ENCODE measurements at places on chromosomes 12 and 14.

DNA sequence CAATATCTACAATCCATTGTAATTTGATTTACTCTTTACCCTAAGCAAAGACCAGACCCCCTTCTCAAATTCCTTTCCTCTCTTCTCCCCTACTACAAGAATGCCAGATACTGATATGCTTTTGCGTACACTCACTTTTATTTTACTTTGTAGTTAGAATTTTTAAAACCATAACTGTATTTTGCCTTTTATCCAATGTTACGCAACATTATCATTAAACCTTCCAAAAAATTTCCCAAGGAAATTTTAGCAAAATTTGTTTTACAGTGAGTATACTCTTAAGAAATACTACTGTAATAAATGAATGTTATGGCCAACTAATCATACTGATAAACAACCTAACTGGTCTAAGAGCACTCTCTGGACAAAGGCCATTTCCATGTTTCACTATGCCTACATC, 22.3 kb downstream of the ATP2B1 start:
- DNase-seq: no peak

DNA sequence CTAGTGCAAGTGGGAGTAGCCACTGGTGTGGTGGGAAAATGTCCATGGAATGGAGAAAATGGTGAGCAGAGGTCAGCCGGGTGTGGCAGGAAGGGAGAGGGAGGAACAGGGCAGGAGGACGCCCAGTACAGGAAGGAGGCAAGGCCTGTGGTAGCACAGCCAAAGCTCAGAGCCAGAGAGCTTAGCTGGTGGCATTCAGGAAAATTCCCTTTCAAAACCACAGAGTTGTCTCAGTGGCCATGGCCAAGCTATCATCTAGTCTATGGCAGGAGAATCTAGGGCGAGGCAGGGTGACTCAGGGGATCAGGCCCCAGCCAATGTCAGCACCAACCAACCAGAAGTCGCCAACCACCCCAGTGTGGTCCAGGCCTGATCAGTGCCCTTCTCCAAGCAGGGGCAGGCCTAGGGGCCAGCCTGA, 67.7 kb upstream of the DDX11 start:
- DNase-seq: no peak

DNA sequence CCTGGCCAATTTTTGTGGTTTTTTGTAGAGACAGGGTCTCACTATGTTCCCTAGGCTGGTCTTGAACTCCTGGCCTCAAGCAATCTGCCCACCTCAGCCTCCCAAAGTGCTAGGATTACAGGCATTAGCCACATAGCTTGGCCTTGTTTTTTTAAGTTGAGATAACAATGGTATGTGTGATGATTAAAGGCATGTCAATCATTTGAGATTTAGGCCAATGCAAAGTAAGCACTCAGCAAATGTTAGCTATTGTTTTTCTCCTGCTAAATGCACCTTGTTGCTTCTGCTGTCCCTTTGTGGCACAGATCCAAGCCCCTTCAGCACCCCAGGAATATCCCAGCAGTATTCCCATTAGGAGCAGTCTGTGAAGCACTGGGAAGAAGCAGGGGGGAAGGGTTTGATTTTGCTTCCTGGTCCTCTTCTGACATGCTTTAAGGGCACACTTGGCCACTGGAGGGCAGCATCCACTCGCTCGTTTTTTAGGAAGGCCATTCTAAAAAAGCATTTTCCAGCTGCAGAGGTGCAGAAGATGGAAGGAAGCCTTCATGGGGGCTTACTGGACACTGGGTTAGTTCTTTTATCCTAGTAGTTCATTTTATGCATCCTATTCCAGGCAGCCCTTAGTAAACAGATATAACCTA, 70.2 kb upstream of the ZFP36L1 start:
- peak; percentile 53 for DNase-seq

- DNase-seq: no peak
These were observed 116.6 kb downstream of the SLC25A47 start for GRCh38 chr14:100439781-100440180.

DNA sequence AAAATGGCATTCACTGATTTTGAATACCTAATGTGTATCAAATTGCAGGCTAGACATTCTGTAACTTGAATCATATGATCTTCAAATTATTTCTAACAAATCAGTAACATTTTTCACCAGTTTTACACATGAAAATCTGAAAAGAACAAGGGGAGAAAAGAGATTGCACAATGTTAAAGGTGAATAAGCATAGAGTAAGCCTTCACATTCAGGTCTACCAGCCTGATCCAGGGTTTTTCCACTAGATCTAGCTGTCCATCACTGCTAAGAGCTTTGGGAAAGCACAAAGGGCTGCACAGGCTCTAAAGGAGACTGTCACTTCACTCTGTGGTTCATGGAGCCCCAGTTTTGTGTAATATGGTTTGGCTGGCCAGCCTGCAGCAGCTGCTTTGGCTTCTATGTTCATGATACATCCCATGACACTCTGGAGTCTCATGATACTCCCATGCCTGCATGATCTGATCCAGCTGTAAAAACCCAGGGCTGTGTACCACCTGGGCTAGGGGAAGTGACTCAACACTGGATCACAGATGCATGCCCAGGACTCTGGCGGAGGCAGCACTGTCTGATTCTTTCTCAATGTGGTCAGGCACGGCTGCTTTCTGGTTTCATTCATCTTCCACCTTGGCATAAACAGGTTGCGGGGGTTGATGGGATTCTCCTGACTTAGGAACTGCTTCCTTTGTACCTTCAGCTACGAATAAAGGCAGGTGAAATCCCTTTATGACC, 859.7 kb downstream of the GALC start:
- no peak for DNase-seq

DNA sequence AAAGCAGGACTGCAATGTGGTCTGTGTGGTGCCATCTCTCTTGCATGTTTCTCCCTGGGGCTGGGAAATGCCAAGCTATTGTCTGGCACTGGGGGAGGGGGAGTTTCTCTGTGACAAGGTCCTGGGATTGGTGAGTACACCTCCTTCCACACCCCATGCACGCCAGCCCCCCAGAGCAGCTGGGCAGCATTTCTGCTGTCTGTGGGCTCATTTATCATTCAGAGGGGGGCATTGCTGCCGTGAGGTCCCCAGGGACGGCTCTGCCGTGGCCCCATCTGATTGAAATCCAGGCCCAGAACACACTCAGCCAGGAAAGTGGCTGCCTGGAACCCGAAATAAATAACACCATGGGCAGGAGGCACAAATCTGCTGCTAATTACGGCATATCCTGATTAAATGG, 12.6 kb upstream of the FAM222A start:
- DNase-seq: no peak

DNA sequence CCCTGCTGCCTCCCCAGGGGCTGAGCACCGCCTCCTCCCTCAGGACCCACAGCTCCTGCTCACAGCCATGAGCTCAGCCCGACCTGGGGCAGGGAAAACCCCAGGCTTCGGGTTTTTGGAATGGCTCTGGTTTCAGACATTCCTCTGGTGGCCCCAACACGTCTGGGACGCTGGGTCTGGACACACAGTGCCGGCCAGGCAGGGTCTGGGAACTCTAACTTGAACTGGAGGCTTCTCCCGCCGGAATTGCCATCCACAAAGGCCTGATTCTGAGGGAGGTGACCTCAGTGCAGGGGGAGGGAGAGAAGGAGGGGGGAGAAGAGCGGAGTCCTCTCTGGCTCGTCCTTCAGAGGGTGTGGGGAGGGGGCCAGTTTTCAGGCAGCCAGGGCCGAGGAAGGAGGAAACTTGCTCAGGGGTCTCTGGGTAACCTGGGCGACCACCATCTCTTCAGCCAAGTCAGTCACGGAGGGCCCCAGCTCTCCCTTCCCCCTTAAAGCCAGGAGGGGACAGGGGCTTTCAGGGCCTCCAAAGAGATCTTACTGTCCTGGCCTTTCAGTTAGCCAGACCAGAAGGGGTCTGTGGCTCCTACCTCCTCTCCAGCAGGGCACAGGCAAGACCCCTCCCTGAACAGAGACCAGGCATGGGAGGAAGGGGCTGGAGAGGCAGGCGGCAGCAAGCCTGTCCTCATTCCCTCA, 19.4 kb downstream of the NCKAP5L start:
- DNase-seq: no peak

- DNase-seq: peak; percentile 17
These were observed 16.4 kb downstream of the LRCOL1 start for GRCh38 chr12:132593938-132594358.

GRCh38 chr12:54068418-54069070, 14.9 kb downstream of the HOXC4 start:
- no peak for DNase-seq

DNA sequence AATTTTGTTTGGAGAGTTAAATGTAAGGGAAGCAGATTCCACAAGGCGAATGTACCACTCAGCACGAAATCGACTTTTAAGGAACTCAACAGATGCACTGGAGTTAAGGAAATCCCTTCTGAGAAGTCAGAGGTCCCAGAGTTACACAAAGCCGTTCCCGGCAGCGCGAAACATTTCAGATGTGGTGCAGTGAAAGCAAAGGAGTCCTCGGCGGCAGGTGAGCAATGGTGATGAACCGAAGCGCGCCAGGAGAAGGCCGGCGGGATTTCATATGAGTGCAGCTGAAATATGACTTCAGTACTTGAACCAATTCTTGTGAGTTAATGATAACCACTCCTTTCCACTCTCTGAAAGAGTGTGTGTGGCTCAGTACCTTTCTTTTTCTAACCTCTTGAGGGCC, 183.2 kb downstream of the GRIP1 start:
- DNase-seq: no peak

DNA sequence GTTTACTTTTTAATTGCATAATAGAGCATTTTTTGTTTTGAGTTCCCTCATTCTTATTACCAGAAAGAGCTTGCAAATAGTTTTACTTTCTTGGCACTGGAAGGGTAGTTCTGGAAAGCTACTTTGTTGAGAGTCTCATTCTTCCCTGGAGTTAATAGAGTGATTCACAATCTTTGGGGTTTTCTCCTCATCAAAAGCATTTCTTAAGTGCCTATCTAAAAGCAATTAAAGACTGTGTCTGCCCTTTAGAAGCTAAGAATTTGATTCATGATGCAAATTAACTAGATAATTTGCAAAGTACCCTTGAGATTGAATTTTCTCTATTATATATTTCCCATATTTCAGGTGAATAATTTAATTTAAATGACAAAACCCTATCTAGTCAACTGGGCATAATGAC, 8.1 kb upstream of the BMAL2 start:
- no peak for DNase-seq

DNA sequence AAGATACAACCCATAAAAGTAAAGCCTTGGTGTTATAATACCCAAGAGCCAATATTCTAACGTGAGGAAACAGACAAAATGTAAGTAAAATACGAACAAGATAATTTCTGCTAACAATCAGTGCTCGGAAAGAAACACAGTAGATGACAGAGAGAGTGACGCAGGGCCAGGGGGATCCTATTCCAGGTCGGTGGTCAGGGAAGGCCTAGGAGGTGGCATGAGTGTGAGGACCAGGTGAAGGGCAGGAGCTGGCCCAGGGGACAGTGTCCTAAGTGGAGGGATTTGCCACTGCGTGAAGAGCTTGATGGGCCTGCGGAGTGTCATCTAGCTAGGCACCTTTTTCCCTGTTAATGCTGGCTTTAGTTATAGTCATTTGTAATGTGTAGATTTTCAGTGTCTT, 35.3 kb downstream of the ETV6 start:
- no peak for DNase-seq

- no peak for DNase-seq
These were observed 11.7 kb upstream of the COL2A1 start for GRCh38 chr12:48015954-48016353.

- peak; percentile 68 for DNase-seq
These were observed 847 bp upstream of the WNT10B start for GRCh38 chr12:48972213-48972951.

- no peak for DNase-seq
These were observed 51.1 kb upstream of the EIF5 start for GRCh38 chr14:103282932-103283331.

DNA sequence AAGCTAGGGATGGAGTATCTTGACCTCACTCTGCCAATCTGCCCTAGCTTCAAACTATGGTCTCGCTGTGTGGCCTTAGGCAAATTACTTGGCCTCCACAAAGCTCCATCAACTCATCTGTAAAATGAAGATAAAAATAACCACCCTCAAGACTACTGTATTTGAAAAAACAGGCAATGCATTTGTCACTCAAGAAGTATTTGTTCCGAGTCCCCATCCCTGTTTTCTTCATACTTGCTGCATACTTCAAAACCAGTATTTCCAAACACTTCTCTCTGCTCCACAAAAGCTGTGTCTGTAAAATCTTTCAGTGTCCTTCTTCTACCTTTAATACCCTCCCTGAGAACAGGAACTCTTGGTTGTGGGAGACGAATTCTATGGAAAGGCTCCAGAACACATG, 47.9 kb downstream of the GTF2A1 start:
- DNase-seq: no peak

GRCh38 chr14:90405101-90405500, 8.3 kb downstream of the CALM1 start:
- DNase-seq: no peak

GRCh38 chr12:98678946-98679610, 34.0 kb downstream of the APAF1 start:
- no peak for DNase-seq

GRCh38 chr12:33825986-33826602, 196.2 kb upstream of the ALG10 start:
- DNase-seq: no peak

- DNase-seq: no peak
These were observed 2.2 kb upstream of the PPTC7 start for GRCh38 chr12:110585231-110585799.

- no peak for DNase-seq
These were observed 97.0 kb downstream of the CMKLR1 start for GRCh38 chr12:108241986-108242703.

- DNase-seq: no peak
These were observed 244.0 kb upstream of the DAAM1 start for GRCh38 chr14:58944343-58944967.

- DNase-seq: no peak
These were observed 220.2 kb downstream of the ANO6 start for GRCh38 chr12:45435945-45436710.

GRCh38 chr12:130645751-130646150, 70.3 kb downstream of the RIMBP2 start:
- DNase-seq: no peak

GRCh38 chr12:64814432-64814831, 10.0 kb upstream of the TBC1D30 start:
- DNase-seq: no peak

DNA sequence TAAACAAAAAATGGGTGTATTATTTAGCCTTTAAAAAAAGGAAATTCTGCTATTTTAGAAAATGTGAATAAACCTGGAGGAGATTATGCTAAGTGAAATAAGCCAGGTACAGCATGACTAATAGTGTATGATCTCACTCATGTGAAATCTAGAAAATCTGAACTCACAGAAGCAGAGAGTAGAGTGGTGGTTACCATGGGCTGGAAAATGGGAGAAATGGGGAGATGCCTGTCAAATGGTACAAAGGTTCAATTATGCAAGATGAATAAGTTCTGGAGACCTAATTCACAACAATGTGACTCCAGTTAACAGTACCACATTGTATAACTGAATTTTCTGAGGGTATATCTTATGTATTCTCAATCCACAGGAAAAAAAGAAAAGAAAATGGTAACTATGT, 17.4 kb upstream of the LEMD3 start:
- DNase-seq: no peak

DNA sequence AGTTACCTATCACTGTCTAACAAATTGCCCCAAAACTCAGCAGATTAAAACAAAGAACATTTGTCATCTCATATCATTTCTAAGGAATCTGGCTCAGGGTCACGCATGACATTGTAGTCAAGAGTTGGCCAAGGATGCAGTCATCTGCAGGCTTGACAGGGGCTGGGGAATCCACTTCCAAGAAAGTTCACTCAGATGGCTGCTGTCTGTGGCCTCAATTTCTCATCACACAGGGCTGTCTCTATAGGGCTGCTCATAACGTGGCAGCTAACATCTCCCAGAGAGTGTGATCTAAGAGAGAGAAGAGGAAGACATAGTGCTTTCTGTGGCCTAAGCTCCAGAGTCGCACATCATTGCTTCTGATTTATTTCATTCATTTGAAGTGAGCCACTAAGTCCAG, 17.0 kb upstream of the IL22 start:
- no peak for DNase-seq

Data from stimulated activated CD8-positive, alpha-beta memory T cell treated with anti-CD3 and anti-CD28 coated beads, Interleukin-15, amount 100 ng/mL, for 48 hours (primary cell).